Stimulated activated CD4-positive, alpha-beta T cell treated with anti-CD3 and anti-CD28 coated beads, Interleukin-1b, Interleukin-23, amount 100 ng/mL, for 24 hours (primary cell): ENCODE measurements at places on chromosomes 4 and X.

DNA sequence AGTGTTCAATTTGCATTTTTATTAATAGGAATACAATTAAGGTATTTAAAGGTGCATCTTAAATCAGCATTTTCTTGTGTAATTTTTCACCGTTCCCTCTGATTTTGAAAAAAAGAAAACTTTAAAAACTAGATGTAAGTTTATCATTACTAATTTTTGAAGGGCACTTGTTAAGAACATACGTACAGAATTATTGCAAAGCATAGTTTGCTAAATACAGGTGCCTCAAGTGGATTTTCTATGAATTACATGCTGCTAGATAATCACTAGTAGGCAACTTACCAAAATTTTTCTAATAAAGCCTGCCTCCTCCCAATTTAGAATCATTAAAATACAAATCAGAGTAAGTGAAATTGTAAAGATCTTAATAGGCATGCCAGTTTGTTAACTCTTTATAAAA, 8.5 kb downstream of the CNKSR2 start:
- DNase-seq = no peak

DNA sequence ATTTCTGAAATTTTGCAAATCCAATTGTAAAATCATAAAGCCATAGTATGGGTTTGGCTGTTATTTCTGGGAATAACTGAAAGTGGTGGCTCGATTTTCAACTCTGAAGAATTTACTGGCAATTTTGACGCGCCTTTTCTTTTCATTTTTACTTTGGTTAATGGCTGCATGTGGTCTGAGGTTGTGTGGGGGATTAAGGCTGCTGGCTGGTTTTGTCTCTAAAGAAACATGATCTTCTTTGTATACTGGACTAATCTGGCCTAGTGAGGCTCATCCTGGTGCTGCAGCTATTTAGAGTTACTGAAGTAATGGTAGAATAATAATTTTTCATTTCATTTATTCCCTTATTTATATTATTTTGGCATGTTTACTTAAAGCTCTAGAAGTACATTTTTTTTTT, 164.0 kb downstream of the RNF150 start:
- no peak for DNase-seq

- no peak for DNase-seq
Observed at GRCh38 chr4:138138774-138139173, 103.4 kb downstream of the SLC7A11 start.

GRCh38 chr4:183858011-183858615, 47.0 kb upstream of the STOX2 start:
- no peak for DNase-seq

- no peak for DNase-seq
Observed at GRCh38 chrX:21963731-21964405, 23.4 kb downstream of the SMS start.

- DNase-seq = no peak
Observed at GRCh38 chr4:174427571-174428140, 94.6 kb downstream of the HPGD start.

DNA sequence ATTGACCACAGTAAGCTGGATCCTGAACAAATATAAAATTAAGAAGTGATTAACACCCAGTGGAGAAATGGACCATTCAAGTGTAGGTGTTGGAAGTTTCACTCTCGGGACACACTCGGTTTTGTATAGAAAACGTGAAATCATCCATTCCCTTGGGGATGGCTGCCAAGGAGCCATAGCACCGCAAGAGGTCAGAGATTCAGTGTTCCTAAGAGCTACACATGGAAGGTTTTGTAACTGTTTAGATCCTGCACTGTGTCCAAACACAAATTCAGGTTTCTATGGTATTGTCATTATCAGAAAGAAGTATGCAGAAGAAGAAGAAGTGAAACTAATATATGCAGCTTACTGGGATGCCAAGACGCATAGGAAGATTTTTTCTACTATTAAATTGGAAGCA, 281.0 kb downstream of the LDB2 start:
- DNase-seq = no peak

DNA sequence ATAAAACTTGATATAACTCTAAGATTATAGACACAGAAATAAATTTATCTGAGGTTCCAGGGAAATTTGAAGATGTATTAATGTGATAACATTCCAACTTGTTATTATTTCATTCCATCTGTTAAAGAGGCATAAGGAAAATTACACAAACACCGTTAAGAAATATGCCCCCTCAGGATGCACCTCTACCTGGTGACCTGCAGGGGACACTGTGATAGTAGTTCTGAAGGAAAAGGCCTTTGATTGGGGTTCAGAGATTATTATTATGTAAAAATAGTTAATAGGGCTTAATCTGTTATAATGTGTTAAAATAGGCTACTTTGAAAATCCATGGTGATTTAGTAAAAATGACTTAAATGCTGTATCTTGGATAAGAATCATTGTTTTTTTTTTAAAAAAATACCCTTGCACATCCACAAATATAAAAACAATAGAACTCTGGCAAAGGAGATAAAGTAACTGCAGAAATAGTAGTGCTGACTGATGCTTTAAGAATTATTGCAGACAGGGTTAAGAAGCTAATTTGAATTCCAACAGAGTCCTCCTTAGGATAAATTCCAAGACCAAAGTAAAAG, 6.1 kb upstream of the ABRAXAS1 start:
- no peak for DNase-seq

- DNase-seq = no peak
Observed at GRCh38 chrX:10174810-10175209, 18.0 kb downstream of the CLCN4 start.

DNA sequence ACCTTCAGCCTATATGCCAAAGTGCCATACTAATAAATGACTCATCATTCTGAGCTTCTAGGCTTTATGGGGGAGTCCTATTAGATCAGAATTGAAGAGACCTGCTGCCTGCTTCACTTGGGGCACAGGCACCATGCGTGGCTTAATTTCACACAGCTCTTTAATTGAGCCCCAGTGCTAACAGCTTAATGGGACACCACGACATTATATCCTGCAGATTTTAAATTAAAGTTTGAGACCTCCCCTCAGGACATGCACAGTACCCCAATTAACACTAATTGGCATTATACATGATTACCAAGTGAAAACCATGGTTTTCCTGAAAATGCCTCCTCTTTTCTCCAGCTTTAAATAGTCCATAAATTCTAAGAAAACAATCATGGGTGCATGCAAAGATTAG, 6.8 kb downstream of the C1QTNF7 start:
- DNase-seq = no peak

DNA sequence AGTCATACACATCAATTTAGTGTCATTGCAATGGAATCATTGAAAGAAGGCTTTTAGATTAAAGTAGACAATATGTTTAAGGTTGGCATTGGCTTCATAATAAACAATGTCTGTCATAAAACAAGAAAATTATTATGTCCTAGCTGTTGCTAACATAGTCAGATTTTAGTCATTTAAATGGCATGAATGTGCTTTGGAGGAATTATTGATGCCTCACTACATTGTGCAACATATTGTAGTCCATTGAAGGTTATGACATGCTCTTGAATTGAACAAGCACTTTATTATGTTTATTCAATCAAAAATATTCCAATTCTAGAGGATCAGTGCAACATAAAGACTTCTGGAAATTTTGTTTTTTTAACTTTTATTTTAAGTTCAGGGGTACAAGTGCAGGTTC, 489.8 kb upstream of the AMOT start:
- DNase-seq = no peak

- DNase-seq = no peak
Observed at GRCh38 chrX:24956828-24957227, 58.9 kb downstream of the ARX start.

- no peak for DNase-seq
Observed at GRCh38 chr4:135065366-135065765, 863.8 kb upstream of the PABPC4L start.

GRCh38 chrX:148540114-148540513, 39.7 kb downstream of the AFF2 start:
- no peak for DNase-seq

DNA sequence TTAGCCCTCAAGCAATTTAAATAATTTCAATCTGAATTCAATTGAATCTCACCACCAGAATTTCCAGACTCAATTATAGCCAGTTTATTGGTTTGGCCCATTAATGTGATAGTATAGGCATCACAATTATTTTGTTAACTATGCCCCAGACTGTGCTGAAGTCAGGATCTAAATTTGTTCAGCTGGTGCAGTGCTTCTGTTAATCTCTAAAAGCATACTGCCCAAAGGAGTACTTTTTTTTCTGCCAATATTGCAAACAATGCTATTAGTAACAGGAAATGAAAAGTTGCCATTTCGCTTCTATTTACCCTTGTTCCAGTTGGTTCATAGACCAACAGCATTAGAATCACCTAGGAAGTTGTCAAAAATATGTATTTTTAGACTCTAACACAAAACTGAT, 171.0 kb downstream of the GPM6A start:
- no peak for DNase-seq

GRCh38 chr4:118585015-118585414, 100.2 kb upstream of the METTL14 start:
- no peak for DNase-seq

GRCh38 chr4:77493829-77494551, 111.6 kb upstream of the CXCL13 start:
- DNase-seq = no peak

- no peak for DNase-seq
Observed at GRCh38 chr4:55549888-55550287, 3.2 kb upstream of the CLOCK start.

DNA sequence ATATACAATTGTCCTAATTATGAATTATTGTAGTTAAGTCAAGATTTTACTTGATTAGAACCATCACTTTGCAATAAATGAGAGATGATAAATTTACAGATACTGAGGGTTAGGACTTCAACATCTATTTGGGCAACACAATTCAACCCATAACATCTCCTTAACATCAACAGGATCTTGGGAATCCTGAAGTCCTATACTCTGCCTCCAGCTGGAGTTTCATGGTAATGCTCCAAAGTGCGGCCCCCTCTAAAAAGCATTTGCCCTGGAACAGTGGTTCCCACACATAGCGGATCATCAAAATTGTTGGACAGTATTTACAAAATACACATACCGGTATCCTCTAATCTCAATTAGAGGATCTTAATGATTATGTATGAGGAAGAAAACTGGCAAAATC, 618.6 kb downstream of the CENPC start:
- no peak for DNase-seq

DNA sequence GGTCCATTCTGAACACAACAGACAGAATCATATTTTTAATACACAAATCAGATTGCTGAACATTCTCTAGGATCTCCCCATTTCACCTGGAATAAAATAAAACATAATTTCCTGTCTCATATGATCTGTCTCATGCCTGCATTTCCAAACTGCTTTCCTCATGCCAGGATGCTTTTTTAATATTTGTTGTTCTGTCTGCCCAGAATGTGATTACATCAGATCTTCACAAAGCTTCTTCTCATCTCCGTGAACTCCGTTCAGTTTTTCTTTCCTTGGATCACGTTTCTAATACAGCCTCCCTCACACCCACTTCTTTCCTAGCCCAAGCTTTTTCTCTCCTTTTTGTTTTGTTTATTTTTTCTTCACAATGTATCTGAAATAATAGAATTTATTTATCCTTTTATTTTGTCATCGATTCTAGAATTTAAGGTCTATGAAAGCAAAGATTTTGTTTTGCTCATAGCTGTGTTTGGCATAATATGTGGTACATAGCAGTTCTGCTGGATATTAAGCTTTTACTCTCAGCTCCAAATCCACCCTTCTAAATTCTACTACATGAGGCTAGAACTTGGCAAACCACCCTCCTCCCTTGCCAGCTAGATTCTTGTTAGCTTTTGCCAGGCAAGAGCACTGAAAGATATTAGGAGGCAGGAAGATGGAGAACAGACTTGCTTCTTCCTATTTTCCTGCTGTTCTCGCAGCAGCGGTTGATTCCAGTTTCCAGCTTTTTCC, 165.5 kb upstream of the SLIT2 start:
- no peak for DNase-seq

- no peak for DNase-seq
Observed at GRCh38 chrX:13346646-13347045, 26.8 kb upstream of the ATXN3L start.

DNA sequence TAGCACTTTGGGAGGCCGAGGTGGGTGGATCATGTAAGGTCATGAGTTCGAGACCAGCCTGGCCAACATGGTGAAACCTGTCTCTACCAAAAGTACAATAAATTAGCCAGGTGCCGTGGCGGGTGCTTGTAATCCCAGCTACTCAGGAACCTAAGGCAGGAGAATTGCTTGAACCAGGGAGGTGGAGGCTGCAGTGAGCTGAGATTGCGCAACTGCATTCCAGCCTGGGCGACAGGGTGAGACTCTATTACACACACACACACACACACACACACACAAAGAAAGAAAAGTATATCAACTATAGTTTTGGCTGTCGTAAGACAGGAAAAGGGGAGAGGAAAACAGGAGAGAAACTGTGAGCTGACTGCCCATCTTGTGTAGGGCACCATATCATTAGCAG, 171.7 kb downstream of the ADAMTS3 start:
- no peak for DNase-seq

DNA sequence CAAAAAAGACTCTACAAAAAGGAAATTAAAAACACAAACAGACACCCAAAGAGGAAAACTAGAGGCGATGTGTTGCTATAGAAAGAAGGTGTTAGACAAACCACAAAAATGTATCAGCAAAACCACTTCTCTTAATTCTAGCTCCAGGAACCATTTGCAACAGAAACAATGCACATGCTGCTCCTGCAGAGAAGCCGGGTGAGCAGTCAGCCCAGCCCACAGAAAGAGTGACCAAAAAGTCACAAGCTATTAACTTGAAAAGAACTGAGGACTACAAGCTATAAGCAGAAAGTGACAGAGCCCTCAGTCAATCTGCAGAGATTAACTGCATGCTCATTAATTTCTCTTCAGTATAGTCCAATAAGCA, 96.2 kb upstream of the KLHL13 start:
- DNase-seq = no peak

GRCh38 chr4:153655002-153655541, 29.0 kb upstream of the TLR2 start:
- no peak for DNase-seq

GRCh38 chr4:47184083-47184482, 152.7 kb downstream of the GABRB1 start:
- DNase-seq = no peak

DNA sequence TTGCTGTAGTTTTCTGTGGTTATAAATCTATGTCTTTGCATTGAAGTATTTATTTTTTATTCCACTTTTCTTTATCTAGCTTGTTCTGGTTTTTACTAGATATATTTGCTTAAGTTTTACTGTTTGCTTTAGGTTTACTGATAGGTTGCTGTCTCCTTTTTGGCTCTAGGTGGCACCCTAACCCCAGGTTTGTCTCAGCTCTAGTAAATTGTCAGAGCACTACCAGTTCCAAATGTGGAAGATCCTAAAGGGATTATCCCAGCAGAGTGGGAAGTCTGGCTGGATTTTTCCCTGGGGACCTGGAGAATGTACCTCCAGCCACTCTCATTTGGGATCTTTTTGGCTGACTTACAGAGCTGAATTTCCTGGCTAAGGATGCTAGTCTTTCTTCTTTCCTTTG, 106.1 kb downstream of the PBDC1 start:
- no peak for DNase-seq

DNA sequence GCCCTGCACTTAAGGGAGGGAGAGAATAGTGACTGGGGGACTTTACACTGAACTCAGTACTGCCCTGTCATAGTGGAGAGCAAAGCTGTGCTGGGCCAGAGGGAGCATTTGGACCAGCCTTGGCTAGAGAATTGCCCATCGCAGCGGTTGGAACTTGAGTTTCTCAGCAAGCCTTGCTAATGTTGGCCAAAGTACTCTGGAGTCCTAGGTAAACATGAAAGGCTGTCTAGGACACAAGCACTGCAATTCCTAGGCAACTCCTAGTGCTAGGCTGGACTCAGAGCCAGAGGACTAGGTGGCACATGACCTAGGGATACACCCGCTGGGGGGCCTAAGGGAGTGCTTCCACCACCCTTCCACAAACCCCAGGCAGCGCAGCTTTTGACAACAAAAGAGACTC, 15.0 kb downstream of the MED14 start:
- no peak for DNase-seq

- no peak for DNase-seq
Observed at GRCh38 chr4:119841361-119841760, 212.8 kb upstream of the PDE5A start.
